ENCODE measurements at places on chromosomes 13 and 19.

DNA sequence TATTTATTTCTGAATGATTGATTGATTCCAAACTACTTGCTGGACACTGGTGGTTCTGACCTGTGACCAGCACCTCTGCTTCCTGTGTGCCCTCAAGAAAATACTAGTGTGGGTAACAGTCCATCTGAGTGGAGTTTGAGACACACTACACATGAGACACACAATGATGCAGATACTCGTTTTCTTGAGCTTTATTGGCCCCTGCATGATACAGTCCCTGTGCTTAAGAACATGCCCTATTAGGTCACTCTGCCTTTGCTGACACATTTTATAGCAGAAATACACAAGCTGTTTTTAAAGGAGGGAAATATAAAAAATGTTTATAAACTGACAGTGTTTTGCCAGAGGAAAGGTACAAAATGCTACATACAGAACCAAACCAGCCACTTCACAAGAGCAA lies 126.9 kb downstream of the STK24 start:
- no peak for DNase-seq

DNA sequence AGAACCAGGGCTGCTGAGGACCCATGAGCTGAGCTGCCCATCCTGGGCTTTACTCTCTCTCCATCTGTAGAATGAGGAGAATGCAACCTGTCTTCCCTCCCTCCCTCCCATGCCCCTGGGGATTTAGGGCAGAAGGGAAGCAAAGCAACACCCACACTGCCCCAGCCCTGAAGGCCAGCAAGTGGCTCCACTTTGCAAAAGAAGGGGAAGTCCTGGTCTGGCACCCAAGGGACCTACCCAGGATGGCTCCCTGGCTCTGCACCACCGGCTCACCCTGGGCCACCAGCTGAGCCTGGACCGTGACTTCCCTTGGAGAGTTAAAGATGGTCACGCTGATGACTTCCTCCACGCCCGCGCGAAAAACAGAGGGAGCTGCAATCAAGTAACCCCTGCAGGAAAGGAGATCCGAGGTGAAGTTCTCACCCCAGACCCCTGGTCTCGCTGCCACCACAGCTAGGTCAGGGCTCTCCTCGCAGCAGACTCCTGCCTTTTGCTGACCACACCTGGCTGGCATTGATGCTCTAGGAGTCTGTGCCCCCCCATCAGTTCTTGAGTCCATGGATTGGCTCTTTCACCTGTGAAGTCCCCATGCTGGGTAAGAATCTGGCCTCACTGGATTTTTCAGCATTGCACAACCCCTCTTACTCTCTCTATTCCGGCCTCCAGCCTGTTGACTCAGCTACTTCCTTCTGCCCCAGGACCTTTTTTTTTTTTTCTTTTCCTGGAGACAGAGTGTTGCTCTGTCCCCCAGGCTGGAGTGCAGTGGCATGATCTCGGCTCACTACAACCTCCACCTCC lies 4.6 kb downstream of the CPAMD8 start:
- DNase-seq, result no peak

GRCh38 chr13:77515785-77516184 lies 19.7 kb upstream of the SCEL start:
- DNase-seq, result no peak

DNA sequence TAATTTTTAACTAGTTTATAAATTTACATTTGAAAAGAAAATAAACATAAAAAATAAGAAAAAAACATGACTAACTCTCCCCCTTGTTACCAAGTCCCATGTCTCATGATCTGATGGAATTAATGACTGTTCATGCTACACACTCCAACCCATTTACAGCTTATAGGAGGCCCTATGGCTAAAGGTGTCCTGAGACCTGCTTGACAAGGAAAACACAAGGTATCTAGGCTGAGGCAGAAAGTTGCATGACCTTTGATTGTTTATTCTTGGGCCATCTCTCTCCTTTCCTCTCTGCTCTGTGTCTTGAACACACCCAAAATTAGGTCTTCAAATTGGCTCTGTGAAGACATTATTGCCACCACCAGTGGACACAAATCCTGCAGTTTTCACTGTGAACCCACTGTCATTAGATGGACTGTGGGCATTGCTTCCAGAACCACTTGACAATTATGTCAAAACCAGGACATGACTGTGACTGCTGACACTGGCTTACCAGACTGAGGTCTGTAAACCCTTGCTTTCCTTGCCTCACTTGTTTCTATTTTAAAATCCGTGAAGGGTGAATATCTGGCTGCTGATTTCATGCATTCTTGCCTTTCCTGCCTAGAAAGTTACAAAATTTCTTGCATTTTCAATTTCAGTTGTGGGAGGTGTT lies 386.5 kb upstream of the SPRY2 start:
- DNase-seq, result no peak

GRCh38 chr19:50024719-50025021 lies 502 bp downstream of the VRK3 start:
- DNase-seq, result no peak

DNA sequence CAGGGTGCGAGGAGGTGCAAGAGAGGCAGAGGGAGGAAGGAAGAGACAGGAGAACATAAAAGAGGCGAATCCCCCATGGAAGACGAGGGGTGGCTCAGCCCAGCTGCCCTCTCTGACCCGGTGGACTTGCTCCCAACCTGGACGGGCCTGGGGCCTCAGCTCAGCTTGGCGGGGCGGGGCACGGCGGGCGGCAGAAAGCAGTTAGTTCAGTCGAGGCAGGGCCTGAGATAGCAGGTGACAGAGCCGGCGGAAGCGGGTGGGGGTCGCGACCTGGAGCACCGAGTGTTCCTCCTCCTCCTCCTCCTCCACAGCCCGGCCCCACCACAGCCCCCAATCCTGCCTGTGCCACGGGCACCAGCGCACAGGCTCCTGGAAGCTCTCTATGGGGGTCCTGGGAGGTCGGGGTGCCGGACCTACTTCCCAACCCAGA lies 7.0 kb upstream of the CACTIN start:
- no peak for DNase-seq

DNA sequence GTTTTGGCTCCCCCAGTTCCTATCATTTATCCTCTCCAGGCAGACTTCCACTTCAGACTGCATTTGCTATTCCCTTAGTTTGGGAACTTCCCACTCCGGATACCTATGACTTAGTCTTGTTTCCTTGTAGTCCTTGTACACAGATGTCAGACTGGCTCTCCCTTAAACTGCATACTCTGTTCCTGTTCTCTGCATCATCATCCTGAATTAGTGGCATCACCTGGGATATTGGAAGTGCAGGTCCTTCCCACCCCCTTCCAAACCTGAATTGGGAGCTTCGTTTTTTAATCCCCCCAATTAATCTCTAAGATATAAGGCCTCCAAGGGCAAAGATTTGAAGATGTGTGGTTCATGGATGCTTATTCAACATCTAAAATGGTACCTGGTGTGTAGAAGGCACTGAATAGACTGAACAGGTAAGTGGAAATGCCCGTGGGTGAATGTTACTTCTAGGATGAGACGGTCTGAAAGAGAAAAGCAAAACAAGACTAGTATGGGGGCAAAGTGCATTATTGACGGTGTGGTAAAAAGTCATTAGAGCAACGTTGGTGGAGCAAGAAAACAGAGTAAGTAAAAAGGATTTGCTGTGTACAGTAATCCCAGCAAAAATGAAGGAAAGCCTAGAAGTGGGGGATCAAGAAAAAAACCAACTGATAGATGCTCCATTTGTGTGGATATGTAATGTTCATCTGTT lies 9.6 kb downstream of the MIR17HG start:
- no peak for DNase-seq

DNA sequence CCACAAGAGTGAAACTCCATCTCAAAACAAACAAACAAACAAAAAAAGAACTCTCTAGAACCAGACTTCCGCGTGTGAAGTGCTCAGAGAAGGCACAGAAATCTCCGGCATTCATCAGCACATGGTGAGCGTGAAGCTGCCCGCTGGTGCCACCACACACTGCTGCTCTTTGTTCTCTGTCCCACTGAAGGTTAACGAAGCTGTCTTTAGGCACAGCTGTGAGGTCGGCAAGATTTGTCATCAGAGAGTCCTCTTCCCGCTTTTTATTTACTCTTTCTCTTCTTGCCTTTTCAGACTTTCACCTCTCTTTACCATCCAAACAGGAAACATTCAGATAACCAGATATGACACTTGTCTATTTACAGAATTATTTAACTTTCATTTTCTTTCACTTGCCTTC lies 115.2 kb upstream of the ARGLU1 start:
- no peak for DNase-seq

Data from omental fat pad (tissue), 4 donors.